Left ventricle myocardium superior (tissue), 1 donor: ENCODE measurements at places on chromosomes 3 and 15. TPM values are rescaled to one million over a fixed set of nuclear protein-coding genes. Genes with fewer than 3 reads are reported as not detected.

The IFT122 gene
- 16.8 TPM for total RNA-seq

The CISH gene
- total RNA-seq = 10.2 TPM

GRCh38 chr15:34514251-34514670 lies 69.2 kb downstream of the GOLGA8B start:
- peak; percentile 76 for DNase-seq

DNA sequence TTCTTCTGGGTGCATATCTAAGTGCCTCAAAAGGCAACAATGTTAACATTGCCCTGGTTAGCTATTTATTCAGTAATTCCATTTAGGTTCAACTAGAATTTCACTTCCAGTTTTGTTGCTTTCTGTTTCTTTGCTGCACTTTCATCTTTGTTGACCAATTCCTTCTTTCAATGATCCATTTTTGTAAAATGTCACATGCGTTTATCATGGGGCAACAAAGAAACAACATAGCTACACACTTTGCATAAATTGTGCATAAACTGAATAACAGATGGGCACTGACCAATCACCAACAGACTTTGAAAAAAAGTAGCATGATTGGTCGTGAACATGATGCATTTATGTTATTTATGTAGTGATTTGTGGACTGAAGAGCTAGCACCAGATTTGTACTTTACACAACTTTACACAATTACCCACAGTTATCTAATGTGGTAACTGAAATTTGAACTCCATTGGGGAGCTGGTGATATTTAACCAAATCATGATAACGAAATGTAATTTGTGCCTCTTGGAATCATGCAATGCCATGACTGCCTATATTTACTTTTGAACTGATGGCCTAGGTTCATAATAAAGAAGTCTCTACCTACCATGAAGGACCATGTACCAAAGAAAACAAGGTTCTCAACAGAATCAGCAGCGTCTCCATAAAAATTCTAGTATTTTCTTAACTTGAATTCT lies 7.1 kb upstream of the CPOX start:
- DNase-seq = no peak

- no peak for DNase-seq
Measured at GRCh38 chr3:152760591-152760990, 74.3 kb upstream of the P2RY1 start.

The GSK3B gene
- 45.7 TPM for total RNA-seq

DNA sequence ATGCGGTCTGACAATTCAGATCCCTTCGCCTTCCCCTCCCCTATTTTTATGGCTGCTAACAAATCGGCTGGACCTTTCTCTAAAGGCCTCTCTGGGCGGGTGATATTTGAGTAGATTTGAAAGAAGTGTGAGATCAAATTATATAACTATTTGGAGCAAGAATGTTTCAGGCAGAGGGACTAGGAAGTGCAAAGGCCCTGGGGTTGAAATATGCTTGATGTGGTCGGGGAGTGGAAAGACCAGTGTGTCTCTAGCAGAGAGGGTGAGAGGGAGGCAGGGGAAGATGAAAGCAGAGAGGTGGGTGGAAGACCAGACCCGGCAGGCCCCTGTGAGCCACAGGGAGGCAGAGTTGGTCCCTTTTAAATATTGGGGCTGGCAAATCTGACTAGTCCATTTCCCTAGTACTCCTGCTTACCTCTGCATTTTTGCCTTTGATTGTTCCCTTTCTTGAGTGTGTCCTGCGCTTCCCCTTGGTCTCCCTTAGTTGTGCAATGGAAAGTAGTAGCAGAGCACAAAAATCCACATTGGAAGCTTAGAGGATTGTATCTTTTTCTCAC lies 32.3 kb downstream of the SLCO3A1 start:
- peak; percentile 43 for DNase-seq

DNA sequence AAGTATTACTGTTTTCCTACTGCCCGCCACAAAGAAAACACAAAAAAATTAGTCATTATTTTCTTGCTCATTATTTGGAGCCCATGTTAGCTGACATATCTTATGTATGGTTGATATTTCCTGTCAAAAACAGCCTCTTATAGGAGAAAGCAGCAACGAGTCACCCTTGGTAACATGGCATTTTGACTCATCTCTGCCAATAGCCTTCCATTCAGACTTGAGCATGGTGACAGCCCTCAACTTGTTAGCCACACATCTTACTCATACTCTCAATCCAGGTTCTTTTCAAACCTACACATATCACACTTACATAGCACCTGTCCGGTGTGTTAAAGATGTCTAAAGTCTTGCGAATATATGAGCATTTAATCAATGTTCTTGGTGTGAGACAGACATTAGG lies 109.4 kb upstream of the SAMMSON start:
- DNase-seq = no peak

The CASR gene
- total RNA-seq = not detected

DNA sequence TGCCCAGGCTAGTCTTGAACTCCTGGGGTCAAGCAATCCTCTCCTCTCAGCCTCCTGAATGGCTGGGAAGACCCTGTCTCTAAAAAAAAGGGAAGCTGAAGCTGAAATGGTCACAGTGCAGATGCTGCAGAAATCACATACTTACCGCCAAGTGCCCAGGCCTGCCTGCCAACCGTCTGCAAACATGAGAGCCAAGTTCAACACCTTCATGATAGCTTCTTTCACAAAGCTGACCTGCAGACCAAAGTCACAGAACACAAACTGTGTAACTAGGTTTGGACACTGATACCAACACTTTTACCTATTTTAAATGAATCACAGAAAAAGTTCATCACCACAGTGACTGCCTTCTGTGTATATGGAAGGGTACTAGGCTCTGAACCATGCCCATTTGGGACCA lies 22.8 kb upstream of the CYFIP1 start:
- peak; percentile 43 for DNase-seq
